Stimulated activated CD8-positive, alpha-beta memory T cell treated with anti-CD3 and anti-CD28 coated beads, Interleukin-15, amount 100 ng/mL, for 24 hours (primary cell): ENCODE measurements at places on chromosomes 7 and 10.

- no peak for DNase-seq
Observed at GRCh38 chr7:79091661-79092060, 361.8 kb downstream of the MAGI2 start.

DNA sequence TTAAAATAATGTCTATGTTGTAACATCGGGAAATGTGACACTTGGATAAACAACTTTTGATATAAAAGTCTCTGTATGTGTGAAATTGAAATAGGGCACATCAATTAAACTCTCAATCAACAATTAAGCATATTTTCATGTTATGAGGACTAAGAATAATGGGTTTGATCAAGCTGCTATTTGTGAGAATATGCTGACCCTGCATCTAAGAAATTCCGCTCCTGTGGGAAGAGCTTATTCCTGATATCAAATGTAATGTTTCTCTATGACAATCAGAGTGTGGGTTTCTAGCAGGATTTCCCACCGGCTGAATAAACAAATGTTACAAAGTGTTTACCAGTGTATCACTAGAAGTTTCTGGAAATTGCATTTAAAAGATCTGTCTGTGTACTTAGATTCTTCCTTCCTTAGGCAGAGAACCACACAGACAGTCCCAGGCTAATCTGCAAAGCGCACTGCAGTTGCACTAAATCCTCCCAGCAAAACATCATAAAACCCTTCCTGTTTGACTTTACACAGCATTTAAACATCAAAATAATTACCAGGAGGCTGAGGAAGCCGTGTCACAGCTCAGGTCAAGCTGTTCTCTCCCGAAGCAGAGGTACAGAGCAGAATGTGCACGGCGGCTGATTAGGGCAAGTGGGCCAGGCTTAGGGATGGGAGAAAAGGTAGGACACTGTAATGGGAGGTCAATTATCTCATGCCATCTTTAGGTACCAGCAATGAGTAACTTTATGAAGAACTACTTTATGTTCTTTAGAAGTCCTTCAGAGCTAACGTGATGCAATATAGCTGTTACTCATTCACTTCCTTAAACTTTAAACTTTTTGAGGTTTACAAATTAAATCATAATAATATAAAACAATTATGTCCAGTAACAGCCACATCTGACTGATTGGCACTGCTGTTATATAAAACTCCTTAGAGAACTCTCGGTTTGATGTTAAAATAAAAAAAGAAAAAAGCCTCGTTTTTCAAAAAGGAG, 109.1 kb upstream of the CTTNBP2 start:
- no peak for DNase-seq

- no peak for DNase-seq
Observed at GRCh38 chr10:91034042-91034441, 113.2 kb upstream of the ANKRD1 start.

DNA sequence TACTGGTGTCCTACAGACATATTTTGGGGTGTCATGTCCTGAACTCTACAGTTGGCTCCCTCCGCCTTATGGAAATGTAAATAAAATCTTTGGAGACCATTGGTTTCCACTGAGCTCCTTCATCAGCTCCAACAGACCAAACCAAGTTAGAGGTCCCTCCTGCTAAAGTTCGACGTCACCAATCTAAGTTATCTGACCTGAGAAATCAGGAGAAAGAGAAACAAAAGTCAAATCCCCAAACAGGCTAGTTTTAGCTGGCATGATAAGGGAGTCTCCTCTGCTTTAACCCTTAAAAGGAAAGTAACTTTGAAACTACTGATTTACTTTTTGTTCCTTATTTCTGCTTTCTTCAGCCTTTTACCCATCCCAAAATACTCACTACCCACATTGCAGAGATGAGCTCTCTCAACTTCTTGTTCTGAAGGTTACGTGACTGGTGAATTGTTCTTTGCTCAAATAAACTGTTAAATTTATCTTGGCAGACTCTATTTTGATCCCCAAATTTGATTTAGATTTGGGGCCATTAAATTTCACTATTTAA, 39.9 kb downstream of the AVL9 start:
- DNase-seq = no peak

DNA sequence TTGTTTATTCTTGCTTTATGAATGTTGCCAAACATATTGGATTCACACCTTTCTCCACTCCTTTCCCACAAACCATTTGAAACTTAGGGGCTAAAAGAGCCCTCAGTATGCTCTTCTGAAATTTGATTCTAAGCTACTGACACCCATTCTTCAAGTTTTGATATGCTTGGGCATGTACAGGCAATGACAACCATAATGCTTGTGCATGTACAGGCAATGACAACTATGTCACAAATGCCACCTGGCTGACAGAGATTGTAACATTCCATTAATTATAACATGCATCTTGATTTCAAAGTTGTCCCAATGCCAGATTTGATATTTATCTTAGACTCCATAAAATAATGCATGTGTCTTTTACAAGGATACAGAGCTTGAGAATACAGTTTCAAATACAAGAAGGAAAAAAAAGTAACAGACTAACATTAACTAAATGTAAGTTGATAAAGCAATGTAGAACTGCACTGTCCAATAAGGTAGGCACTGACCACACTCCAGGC, 17.5 kb upstream of the CDK1 start:
- DNase-seq = no peak

GRCh38 chr7:50356212-50356944, 51.9 kb downstream of the IKZF1 start:
- DNase-seq = no peak

DNA sequence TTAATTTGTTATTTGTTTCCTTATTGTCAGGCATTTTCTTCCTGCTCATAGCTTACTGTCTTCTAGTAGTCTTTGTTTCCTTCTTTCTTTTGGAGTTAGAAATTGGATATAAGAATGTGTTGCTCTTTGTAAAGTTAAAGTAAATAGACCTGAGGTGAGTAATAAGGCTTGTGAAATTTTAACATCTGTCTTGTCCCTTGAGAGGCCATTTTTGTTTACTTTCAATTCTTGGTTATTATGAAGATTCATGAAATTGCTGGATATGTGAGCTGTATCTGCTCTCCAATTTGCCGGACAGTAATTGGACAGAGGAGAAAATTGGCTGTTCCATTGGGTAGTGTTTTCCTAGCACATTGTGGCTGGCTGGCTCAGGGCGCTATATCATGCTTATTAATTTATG, 260.7 kb downstream of the EXOC4 start:
- no peak for DNase-seq

DNA sequence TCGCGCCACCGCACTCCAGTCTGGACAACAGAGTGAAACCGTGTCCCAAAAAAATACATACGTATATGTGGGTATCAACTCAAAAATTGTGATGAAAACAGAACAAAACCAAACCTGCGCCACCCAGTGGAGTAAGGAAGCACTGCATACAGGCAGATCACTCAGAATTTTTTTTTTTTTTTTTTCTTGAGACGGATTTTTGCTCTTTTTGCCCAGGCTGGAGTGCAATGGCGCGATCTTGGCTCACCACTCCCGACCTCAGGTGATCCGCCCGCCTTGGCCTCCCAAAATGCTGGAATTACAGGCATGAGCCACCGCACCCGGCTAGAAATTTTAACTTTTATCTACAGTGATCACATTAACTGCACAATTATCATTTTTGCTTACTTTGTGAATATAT, 9.1 kb upstream of the TMEM236 start:
- DNase-seq = peak; percentile 43

DNA sequence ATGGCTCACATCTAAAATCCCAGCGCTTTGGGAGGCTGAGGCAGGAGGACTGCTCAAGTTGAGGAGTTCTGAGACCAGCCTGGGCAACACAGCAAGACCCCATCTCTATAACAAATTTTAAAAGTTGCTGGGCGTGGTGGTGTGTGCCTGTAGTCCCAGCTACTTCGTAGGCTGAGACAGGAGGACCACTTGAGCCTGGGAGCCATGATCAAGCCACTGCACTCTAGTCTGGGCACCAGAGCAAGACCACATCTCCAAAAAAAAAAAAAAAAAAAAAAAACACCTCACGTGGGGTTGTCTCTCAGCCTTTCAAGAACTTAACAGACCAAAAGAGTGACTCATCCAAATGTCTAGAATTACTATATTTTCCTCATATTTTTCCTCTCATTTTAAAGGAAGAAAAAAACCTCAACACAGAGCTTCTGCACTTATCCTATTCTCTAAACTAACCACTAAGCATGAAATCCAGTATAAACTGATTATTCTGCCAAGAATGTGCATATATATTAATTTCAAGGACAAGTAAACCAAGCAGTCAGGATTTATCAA, 46.3 kb downstream of the CUL2 start:
- DNase-seq = no peak

GRCh38 chr7:105829681-105830322, 46.6 kb downstream of the ATXN7L1 start:
- no peak for DNase-seq

GRCh38 chr10:94225589-94225988, 137.2 kb downstream of the NOC3L start:
- no peak for DNase-seq

DNA sequence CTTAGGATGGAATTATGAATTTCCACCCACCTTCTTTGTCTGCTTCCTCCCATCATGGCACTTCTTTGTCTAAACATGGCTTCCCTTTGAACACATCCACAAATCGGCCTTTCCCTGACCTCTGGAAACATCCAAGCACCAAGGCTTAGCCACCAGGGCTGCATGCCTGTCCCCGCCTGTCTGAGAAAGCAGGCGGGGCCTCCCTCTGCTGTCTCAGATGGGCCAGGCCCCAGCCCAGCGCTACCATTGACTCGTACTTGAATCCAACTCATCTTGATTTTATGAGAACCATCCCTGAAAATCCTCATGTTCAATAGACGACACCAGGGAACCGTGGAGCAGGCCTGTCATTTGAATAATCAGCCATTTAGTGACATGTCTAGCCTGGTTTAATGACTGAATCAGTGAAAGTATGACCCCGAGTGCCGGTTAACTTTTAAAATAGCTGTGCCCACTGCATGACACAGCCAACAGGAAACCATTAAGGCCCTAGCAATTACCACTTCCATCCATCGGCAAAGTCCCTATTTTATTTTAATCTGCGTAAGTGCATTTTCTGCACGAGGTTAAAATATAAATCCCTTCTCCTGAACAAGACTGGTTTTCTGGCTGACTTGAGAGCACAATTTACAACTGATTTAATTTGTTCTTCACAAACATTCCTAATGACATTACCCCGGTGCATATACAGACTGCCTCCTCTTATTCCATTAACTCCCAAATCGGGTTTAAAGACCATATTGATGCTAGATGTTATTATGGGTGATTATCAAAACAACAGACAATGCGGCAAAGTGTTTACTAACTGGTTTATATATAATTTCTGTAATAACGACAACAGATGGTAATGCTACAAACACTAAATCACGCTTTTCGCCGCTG, 194.7 kb downstream of the BUB3 start:
- no peak for DNase-seq

- DNase-seq = no peak
Observed at GRCh38 chr7:19144661-19145433, at the start of gene FERD3L. Gene FERD3L, minus strand, starts transcription at chr7:19145421. Its CDS starts 59 bp downstream, at chr7:19145362.

DNA sequence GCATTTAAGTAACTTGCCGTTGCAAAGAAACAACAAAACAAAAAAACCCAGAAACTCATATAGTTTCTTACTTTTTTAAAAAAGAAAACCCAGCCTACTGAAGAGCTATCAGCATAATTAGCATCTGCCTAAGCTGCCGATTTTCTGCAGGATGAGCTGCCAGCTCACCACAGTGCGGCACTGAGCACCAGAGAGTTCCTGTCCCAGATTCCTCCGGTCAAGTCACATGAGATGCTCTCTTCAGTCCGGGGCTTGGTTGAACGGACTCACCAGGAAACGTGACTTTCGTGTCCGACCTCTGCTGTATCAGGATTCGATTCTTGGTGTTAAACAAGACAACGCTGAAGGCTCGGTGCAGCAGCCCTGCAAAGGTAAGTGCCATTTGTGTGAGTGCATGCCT, 3.2 kb downstream of the IDI2 start:
- DNase-seq = no peak

DNA sequence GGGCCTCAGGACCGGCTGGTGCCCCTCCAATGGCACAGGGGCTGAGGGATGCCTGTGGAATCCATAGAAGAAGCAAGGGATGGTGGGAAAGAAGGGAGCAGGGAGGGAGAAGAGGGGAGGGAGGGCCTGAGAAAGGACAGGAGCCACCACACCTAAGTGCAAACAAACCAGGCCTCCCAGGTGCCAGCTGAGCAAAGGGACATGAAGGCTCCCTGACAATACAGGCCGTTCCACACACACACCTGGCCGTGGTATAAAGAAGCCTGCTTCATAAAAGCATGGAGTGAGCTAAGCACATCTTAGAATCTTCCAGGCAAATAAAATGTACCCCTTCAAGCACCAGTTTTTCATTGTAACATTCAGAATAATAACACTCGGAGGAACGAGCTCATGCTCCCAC, 54.0 kb downstream of the OAT start:
- no peak for DNase-seq

DNA sequence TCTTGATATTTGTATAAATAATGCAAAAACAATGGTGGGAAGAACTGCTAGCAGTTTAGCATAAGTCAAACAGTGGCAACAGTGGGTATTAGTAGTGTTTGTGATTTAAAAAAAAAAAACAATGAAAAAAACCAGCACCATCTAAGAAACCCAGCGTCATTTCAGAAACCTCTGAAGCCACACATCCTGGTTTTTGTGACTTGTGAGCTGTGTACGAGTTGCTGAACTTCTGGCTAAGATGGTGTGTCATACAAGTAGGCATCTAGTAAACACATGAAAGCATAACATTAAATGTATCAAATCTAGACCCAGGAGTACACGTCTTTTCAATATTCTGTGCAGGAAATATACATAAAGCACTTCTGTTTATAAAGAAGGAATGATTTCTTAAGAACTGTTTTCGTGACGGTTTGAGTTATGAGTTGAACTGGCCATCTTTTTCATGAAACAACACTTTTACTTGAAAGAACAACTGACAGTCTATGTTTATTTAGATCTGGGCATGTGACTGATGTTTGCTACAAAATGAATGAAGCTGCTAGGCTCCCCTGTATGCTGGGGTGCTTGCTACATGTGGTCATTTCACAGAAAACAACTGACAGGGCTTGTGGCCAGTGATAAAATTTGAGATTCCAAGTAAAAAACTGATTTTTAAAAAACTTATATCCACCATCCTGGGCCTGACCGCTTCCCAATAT, 143.5 kb downstream of the PIP4K2A start:
- no peak for DNase-seq

- DNase-seq = no peak
Observed at GRCh38 chr7:22350466-22351328, 6.3 kb downstream of the RAPGEF5 start.

GRCh38 chr10:34022195-34022594, 687.7 kb upstream of the NRP1 start:
- no peak for DNase-seq

GRCh38 chr7:16395121-16395520, 26.2 kb downstream of the CRPPA start:
- no peak for DNase-seq

- no peak for DNase-seq
Observed at GRCh38 chr10:120005207-120006201, 113.0 kb downstream of the SEC23IP start.

GRCh38 chr7:47938574-47939165, 9.6 kb downstream of the PKD1L1 start:
- no peak for DNase-seq

GRCh38 chr7:131890176-131890575, 333.7 kb upstream of the PODXL start:
- DNase-seq = no peak
